Karpas-422 (cell line): ENCODE measurements at places on chromosomes 5 and 9. TPM values are rescaled to one million over a fixed set of nuclear protein-coding genes. Genes with fewer than 3 reads are reported as not detected.

Gene GLRA1
- not detected in 2 replicates for total RNA-seq

Gene IL13
- total RNA-seq, result not detected in 2 replicates

Gene SLC6A3
- not detected in 2 replicates for total RNA-seq

Gene TENT4A
- total RNA-seq, result 38.1 and 45.3 TPM in 2 replicates

Gene CDH9
- total RNA-seq, result not detected in 2 replicates

Gene C5orf52
- total RNA-seq, result not detected in 2 replicates

Gene LTC4S
- 2.3 TPM in 1 of 2 replicates, not detected in the other for total RNA-seq

Gene IDNK
- 14.3 and 18.8 TPM in 2 replicates for total RNA-seq
